ENCODE measurements at places on chromosomes 3 and 15.

DNA sequence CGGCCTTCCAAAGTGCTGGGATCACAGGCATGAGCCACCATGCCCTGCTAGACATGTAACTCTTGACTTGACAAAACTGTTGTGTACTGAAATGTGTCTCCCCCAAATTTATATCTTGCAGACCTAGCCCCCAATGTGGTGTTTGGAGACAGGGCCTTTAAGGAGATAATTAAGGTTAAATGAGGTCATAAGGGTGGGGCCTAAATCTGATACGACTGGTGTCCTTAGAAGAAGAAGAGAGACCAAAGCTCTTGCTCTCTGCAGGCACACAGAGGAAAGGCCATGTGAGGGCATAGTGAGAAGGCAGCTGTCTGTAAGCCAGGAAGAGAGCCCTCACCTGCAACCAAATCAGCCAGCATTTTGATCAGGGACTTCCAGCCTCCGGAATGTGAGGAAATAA, 361.3 kb downstream of the SV2B start:
- no peak for DNase-seq

GRCh38 chr3:4478261-4478660, 11.2 kb upstream of the SUMF1 start:
- no peak for DNase-seq

DNA sequence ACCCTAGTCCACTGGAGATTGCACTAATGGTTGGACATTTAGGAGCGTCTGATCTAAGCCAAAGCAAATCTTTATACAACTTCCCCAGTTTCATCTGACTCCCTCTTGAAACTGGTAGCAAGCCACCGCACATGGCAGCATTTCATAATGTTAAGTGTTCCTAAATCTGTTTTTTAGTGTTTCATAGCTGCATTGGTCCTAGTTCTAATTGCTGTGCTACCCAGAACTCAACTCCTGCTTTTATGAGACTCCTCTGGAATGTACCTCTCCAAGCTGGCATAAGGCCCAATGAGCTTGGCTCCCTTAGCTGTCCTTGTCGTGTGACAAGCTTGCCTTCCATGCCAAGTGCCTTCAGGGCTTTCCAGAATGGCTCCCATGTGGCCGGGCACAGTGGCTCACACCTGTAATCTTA, 65.3 kb upstream of the FLNB start:
- DNase-seq: no peak

DNA sequence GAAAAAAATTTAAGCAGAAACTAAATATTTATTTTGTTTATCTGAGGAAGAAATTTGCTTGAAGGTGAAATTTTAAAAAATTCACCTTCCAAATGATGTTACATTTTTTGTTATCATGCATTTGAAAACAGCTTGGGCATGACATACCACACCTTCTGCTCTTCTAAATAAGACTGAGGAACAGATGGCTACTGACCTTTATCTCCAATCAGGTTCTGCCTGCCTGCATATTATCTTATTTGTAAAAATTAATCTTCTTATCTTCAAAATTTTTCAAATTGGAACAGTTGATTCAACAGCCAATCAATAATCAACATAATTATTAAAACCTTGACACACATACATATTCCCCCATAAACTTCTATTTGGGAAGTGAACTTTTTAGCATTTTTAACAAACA, 641.8 kb upstream of the ZNF385D start:
- no peak for DNase-seq

- DNase-seq: no peak
Measured at GRCh38 chr3:188106454-188106853, 47.5 kb upstream of the LPP start.

DNA sequence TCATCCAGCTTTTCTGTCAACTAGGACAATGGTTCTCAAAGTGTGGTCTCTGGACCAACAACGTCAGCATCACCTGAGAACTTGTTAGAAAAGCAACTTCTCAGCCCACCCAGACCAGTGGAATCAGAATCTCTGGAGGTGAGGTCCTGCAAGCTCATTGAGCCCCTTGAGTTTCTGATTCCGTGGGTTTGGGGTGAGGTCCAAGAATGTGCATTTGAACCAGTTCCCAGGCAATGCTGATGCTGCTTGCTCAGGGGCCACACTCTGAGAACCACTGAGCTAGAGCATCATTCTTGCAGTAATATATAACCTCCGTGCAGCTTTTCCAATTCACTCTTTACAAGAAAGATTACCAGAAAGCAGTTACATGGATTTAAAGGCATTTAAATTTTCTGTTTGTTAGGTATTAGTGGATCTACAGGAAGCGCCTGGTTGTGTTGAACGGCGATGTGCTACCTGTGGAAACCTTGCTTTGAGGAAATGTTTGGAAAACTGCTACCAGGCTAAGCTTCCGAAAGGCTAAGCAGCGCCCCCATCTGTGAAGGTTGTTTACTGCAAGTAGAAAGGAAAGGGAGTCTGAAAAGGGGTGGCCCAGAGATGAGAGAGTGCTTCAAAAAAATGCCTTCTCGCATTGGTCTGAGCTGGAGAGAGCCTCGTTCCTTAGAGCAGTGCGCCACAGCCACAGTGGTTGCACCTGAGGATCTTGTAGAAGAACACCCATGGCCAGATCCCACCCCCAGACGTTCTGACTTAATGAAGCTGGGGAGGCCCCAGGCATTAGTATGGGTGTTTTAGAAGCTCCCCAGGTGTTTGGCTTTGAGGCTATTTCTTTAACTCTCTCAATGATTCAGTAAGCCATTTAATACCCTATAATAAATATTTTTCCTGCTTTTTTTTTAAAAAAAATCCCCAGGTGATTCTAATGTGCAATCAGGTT, 50.0 kb downstream of the RLBP1 start:
- DNase-seq: no peak

DNA sequence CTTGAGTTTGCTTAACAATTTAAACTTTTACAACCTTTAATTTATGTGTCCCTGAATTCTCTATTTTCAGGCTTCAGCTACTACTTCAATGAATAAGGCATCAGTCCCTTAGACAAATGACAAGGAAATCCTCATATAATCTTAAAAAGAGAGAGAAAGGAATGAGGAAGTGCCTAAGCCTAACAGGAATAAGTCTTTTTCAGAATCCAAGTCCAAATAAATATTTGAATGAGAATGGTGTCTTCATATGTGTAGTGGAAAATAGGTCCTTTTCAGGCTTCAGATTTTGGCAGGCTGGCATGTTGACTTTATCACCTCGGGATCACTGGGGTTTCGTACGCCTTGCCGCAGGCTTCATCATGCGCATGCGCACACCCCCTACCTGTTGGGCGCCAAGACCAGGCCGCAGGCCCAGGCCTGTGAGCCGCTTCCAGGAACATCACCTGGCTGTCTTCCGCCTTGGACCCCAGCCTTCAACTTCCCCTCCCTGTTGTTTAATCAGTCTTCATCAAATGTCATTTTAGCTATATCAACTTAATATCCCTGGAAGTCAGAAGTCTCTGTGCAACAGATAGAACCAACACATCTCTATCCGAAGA, 334.5 kb downstream of the SOX2 start:
- no peak for DNase-seq
